Epithelial cell of proximal tubule (primary cell): ENCODE measurements at places on chromosomes 6 and 20. TPM values are rescaled to one million over a fixed set of nuclear protein-coding genes. Genes with fewer than 3 reads are reported as not detected.

The SEMG2 gene
- total RNA-seq, result not detected in 2 replicates

The SNAP91 gene
- total RNA-seq, result not detected in 2 replicates

The CNR1 gene
- 1.8 and 4.2 TPM in 2 replicates for total RNA-seq

The TEAD3 gene
- 15.3 and 19.1 TPM in 2 replicates for total RNA-seq

The BMP2 gene
- total RNA-seq, result 32.1 and 54.9 TPM in 2 replicates

The ZBTB22 gene
- total RNA-seq, result 8.2 and 13.5 TPM in 2 replicates

The TNNC2 gene
- not detected in 2 replicates for total RNA-seq

The TMEM151B gene
- total RNA-seq, result 0.07 TPM in 1 of 2 replicates, not detected in the other

The LIME1 gene
- total RNA-seq, result 6.5 and 19.1 TPM in 2 replicates
